ENCODE measurements at places on chromosomes 16 and 17. TPM values are rescaled to one million over a fixed set of nuclear protein-coding genes. Genes with fewer than 3 reads are reported as not detected.

- H3K27ac ChIP-seq: no peak overlapping the region
- no peak overlapping the region for H3K4me3 ChIP-seq
- DNase-seq: no peak
- H3K36me3 ChIP-seq: no peaks in the 10 kb centered on the region
- peaks cover 10% of the 10 kb centered on the region for H3K4me1 ChIP-seq
- H3K27me3 ChIP-seq: no peaks in the 10 kb centered on the region
Observed at GRCh38 chr17:75244133-75244866, 17.1 kb downstream of the GGA3 start.

DNA sequence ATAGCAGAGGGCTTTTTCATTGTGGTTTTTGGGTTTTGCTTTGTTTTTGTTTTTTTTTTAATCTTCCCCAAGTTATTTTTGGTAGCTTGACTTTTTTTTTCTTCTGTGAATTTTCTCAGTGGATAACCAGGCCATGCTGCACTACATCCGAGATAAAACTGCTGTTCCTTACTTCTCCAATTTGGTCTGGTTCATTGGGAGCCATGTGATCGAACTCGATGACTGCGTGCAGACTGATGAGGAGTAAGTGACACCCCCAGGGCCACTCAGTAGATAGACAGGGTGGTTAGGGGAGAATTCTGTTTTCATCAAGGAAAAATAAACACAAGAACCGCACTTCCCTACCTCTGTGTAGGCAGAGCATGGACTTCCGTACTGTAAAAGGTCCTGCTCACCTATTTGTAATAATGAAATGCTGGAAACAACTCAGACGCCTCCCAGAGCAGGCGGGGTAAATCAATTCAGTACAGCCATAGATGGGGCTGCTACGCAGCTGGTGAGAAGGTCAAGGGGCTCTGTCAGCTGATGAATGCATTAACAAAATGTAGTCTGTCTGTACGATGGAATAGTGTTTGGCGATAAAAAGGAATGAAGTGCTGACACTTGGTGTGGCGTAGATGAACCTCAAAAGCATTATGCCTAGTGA lies 28.6 kb downstream of the CLEC16A start:
- peaks cover 5% of the 10 kb centered on the region for H3K4me1 ChIP-seq
- no peak for DNase-seq
- H3K4me3 ChIP-seq: no peak overlapping the region
- H3K36me3 ChIP-seq: peaks cover 65% of the 10 kb centered on the region
- H3K27me3 ChIP-seq: no peaks in the 10 kb centered on the region

GRCh38 chr16:81151648-81152310 lies 55.6 kb upstream of the GCSH start:
- no peak overlapping the region for H3K4me3 ChIP-seq
- DNase-seq: no peak
- no peak overlapping the region for H3K27ac ChIP-seq

- no peaks in the 10 kb centered on the region for H3K27me3 ChIP-seq
- DNase-seq: no peak
- no peaks in the 10 kb centered on the region for H3K4me1 ChIP-seq
- H3K27ac ChIP-seq: no peak overlapping the region
- H3K36me3 ChIP-seq: no peaks in the 10 kb centered on the region
- no peak overlapping the region for H3K4me3 ChIP-seq
Observed at GRCh38 chr16:8751481-8752311, 45.7 kb downstream of the TMEM186 start.

DNA sequence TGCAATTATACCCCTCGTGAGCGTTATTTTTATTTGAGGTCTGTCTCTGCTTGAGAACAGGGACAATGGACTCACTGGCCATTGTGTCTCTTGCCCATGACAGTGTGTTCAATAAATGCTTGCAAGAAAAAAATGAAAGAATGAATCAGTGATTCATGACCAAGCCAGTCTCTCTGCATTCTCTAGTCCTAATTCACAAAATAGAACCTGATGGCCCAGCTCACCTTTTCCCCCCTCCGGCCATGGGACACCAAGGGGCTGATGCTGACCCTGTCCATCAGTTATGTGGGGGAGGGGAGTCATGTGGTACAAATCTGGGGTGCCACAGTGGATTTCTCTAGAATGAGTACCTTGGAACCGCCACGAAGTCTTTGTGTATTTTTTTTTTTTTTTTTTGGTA lies 38.2 kb downstream of the CCDC42 start:
- H3K27me3 ChIP-seq: no peaks in the 10 kb centered on the region
- no peaks in the 10 kb centered on the region for H3K36me3 ChIP-seq
- no peak overlapping the region for H3K4me3 ChIP-seq
- H3K4me1 ChIP-seq: no peaks in the 10 kb centered on the region
- no peak overlapping the region for H3K27ac ChIP-seq
- no peak for DNase-seq

DNA sequence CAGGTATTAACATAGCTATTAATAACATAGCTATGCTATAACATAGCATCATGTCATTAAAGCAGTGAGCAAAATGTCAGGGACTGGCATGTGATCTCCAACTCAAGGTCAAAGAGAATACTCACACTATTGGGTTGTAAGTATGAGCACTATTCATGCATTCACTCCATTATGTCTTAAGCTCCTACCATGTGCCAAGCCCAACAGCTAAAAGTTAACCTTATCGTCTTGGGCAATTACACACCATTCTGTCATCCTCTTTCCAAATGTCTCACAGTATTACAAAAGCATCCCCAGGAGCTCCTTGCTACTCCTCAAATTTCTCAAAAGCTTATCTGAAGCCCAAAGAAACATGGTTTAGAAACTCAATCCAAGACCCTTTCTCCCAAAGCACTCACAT lies 22.0 kb upstream of the NOG start:
- H3K4me3 ChIP-seq: no peak overlapping the region
- H3K27me3 ChIP-seq: no peaks in the 10 kb centered on the region
- no peaks in the 10 kb centered on the region for H3K36me3 ChIP-seq
- no peak overlapping the region for H3K27ac ChIP-seq
- H3K4me1 ChIP-seq: no peaks in the 10 kb centered on the region

DNA sequence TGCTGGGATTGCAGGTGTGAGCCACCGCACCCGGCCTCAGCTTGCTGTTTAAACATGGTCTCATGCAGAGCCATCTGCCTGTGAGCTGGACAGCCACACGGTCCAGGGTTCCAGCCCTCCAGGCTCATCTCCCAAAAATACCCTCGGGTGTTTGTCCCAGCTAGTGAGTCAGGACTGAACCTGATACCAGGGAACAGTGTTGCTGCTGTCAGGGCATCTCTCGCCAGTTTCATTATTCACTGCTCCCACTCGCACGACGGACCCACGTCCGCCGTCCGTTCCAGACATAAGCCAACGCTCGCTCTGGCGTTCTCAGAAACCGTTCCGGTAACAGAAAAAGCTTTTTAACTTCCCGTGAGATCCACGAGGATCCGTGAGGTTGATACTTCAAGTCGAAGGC lies 77.6 kb downstream of the NXN start:
- H3K4me1 ChIP-seq: peaks cover 31% of the 10 kb centered on the region
- H3K27ac ChIP-seq: peak overlapping the region; percentile 98
- no peaks in the 10 kb centered on the region for H3K27me3 ChIP-seq
- H3K36me3 ChIP-seq: no peaks in the 10 kb centered on the region
- peak overlapping the region; percentile 63 for H3K4me3 ChIP-seq
- DNase-seq: peak; percentile 69

GRCh38 chr16:12291989-12292759 lies 315.6 kb downstream of the SNX29 start:
- no peak for DNase-seq
- H3K36me3 ChIP-seq: no peaks in the 10 kb centered on the region
- H3K4me3 ChIP-seq: no peak overlapping the region
- no peaks in the 10 kb centered on the region for H3K27me3 ChIP-seq

- H3K36me3 ChIP-seq: no peaks in the 10 kb centered on the region
- H3K4me3 ChIP-seq: no peak overlapping the region
- DNase-seq: no peak
- H3K4me1 ChIP-seq: no peaks in the 10 kb centered on the region
Observed at GRCh38 chr16:19288872-19289799, 3.6 kb downstream of the CLEC19A start.

DNA sequence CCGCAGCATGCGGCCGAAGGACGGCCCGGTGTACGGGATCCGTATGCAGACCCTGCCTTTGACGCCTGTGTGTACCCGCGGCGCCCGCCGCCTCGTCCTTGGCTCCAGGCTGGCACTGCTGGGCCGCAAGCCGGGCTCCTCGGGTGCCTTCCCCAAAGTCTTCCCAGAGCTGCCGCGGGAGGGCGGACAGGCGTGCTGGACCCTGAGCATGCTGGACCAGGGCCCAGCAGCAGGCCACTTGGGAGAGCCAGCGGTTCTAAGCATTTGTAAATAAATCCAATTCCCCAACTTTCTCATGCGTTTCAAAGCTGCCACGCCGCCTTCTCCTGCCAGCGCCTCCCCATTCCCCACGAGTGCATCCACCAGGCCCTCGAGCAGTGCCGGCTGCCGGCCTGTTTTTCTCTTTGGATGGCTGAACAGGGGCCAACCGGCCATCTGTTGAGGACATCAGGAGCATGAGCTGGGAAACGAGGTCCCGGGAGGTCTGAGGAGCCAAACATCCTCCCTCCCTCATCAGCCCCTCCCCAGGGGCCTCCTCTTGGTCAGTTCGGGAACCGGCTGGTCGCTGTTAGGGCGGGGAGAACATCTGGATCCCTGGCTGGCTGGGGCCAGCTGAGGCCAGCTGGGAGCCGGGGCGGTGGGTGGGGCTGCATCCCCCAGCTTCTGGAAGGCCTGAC lies 20.5 kb upstream of the PABPN1L start:
- peak; percentile 78 for DNase-seq
- peak overlapping the region; percentile 71 for H3K27ac ChIP-seq

DNA sequence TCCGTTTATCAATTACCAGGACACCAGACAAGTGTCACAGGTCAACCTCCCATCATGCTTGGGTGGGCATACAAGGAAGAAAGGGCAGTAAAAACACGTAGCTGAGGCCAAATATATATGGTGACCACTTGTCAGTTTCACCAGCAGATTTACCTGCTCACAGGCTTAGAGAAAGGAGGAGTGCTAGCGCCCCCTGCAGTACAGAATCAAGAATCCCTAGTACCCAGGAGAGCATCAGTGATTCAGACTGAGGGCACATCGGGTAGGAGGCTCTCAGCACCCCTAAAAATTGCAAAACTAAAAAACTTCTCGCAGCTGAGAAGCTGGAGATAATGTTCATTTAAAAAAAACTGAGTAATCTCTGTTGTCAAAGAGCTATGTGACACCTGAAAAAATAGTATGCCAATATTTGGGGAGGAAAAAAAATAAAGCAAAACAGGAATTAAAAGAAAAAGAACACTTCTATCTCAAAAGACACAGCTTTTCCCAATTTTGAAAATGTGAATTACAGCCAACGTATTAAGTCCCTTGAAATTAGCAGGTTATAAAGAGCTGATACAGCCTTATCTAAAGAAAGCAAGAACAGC lies 21.2 kb upstream of the MON1B start:
- DNase-seq: no peak
- H3K36me3 ChIP-seq: no peaks in the 10 kb centered on the region
- peaks cover 5% of the 10 kb centered on the region for H3K27me3 ChIP-seq
- H3K27ac ChIP-seq: no peak overlapping the region

- no peaks in the 10 kb centered on the region for H3K36me3 ChIP-seq
- DNase-seq: no peak
- no peak overlapping the region for H3K27ac ChIP-seq
- no peak overlapping the region for H3K4me3 ChIP-seq
- peaks cover 2% of the 10 kb centered on the region for H3K27me3 ChIP-seq
Observed at GRCh38 chr17:70869402-70870085, 700.2 kb downstream of the KCNJ2 start.

- H3K4me1 ChIP-seq: no peaks in the 10 kb centered on the region
- H3K36me3 ChIP-seq: no peaks in the 10 kb centered on the region
- DNase-seq: no peak
Observed at GRCh38 chr16:23615805-23616204, 19.7 kb upstream of the NDUFAB1 start.

GRCh38 chr16:56749672-56750491 lies 20.0 kb downstream of the NUP93 start:
- H3K27ac ChIP-seq: no peak overlapping the region
- no peak overlapping the region for H3K4me3 ChIP-seq
- no peaks in the 10 kb centered on the region for H3K27me3 ChIP-seq
- peaks cover under 1% of the 10 kb centered on the region for H3K4me1 ChIP-seq
- H3K36me3 ChIP-seq: peaks cover 6% of the 10 kb centered on the region
- no peak for DNase-seq

- H3K27me3 ChIP-seq: no peaks in the 10 kb centered on the region
- no peak overlapping the region for H3K4me3 ChIP-seq
- H3K36me3 ChIP-seq: no peaks in the 10 kb centered on the region
- no peak overlapping the region for H3K27ac ChIP-seq
- no peak for DNase-seq
Observed at GRCh38 chr17:43791589-43791988, 11.4 kb downstream of the CFAP97D1 start.

DNA sequence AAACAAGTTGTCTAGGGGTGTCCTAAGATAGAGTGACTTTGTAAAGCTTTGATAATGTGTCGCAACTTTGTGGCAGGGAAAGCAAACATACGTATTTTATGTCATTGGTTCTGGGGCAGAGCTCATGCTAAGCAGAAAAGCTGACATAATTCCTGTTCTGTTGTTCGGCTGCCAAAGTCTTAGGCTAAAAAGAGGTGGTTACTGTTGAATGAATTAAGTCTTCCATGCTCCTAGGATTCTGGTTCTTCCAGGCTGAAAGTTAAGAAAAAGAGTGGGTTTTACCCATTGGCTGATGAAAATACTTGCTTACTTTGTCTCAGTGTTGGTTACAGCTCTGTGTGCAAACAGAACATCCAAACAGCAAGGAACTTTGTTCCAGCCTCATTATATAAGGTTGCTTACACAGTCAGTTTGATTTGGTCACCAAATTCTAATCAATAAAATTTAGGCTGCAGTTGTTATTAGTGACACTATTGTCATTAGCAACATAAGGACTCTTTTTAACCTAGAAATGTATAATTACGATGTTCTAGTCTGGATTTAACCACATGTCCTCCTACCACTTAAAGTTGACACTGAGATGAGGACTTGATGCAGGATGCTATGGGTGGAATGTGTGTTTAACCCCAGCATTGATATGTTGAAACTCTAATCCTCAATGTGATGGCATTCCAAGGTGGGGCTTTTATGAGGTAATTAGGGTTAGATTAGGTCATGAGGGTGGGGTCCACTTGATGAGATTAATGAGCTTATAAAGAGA lies 114.0 kb upstream of the GOT2 start:
- no peaks in the 10 kb centered on the region for H3K27me3 ChIP-seq
- H3K4me1 ChIP-seq: no peaks in the 10 kb centered on the region
- no peak overlapping the region for H3K27ac ChIP-seq
- no peak for DNase-seq
- H3K36me3 ChIP-seq: no peaks in the 10 kb centered on the region
- no peak overlapping the region for H3K4me3 ChIP-seq

- H3K27me3 ChIP-seq: no peaks in the 10 kb centered on the region
- H3K36me3 ChIP-seq: peaks cover 7% of the 10 kb centered on the region
- peaks cover 9% of the 10 kb centered on the region for H3K4me1 ChIP-seq
- peak within 1 kb of the TSS; percentile 98 for H3K4me3 ChIP-seq
- DNase-seq: peak; percentile 73
Observed at GRCh38 chr17:82065638-82066303, at the start of gene DUS1L. Gene DUS1L (minus strand): TSS chr17:82065804. CDS start chr17:82065059, 745 bp downstream.

TK2 gene
- 10.0 TPM for total RNA-seq

CES3 gene
- total RNA-seq: 11.8 TPM

CLDN6 gene
- not detected for total RNA-seq

Measured in psoas muscle (tissue), 8 donors.